Heart right ventricle (tissue), 16 donors: ENCODE measurements at places on chromosomes 4 and X. TPM values are rescaled to one million over a fixed set of nuclear protein-coding genes. Genes with fewer than 3 reads are reported as not detected.

XAGE1A gene
- not detected for total RNA-seq

C1GALT1C1 gene
- total RNA-seq, result 13.6 TPM

ALG13 gene
- total RNA-seq, result 27.4 TPM

ANXA10 gene
- not detected for total RNA-seq

DCTD gene
- total RNA-seq, result 39.6 TPM

DNA sequence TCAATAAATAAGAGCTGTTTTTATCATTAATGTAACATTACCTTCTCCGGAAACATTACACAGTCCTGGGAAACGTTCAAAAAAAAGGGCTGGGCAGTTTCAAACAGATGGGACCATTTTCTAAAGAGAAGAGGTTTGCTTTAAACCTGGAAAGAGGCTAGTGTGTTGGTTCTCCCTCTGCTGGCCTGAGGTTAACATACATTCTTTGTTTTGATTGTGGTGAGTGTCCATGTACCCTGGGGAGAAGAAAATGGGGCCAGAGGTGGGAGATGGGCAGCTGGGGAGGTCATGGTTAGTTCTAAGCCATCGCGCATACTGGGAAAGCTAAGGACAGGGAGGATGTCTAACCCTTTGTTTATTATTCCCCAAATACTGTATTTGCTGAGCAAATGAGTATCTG, 194.7 kb downstream of the CPEB2 start:
- no peaks in the 10 kb centered on the region for H3K27me3 ChIP-seq
- DNase-seq, result no peak
- H3K27ac ChIP-seq, result no peak overlapping the region
- peaks cover 13% of the 10 kb centered on the region for H3K4me1 ChIP-seq

GRCh38 chr4:152628128-152628527, 51.7 kb downstream of the TMEM154 start:
- no peak overlapping the region for H3K4me3 ChIP-seq
- peak; percentile 45 for DNase-seq
- no peak overlapping the region for H3K27ac ChIP-seq
- H3K4me1 ChIP-seq, result no peaks in the 10 kb centered on the region

DNA sequence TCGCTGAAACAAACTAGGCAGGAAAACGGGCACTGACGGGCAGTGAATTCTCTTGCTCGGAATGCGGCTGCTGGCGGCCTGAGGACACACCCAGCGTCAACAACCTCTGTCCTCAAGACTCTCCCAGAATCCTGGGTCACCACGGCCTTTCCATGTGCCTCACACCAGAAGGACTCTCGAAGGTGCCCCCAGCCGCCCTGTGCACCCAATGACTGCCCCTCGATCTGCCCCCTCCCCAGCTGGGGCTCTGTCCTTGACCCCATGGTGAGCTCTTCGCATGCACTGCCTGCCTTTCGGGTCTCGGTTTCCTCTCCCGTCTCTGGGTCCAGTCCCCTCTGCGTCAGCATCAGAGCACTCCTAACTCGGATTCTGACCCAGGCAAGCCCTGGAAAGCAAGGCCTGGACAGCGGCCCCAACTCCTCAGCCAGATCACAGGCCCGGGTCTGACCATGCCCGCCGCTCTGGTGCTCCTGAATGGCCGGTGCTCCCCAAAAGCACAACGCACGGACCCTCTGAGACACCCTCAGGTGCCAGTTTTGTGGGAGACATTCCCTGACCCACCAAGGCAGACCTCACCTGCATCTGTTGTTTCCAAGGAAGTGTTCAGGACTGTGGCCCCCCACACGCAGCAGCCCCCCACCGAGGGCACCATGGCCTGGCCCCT, 56.0 kb downstream of the ACOX3 start:
- no peak overlapping the region for H3K4me3 ChIP-seq
- peaks cover 57% of the 10 kb centered on the region for H3K36me3 ChIP-seq
- peaks cover 20% of the 10 kb centered on the region for H3K4me1 ChIP-seq
- no peak overlapping the region for H3K27ac ChIP-seq

- no peaks in the 10 kb centered on the region for H3K4me1 ChIP-seq
- H3K27me3 ChIP-seq, result no peaks in the 10 kb centered on the region
- H3K36me3 ChIP-seq, result no peaks in the 10 kb centered on the region
- no peak overlapping the region for H3K27ac ChIP-seq
Observed at GRCh38 chr4:45082101-45082500, 355.7 kb upstream of the GNPDA2 start.

DNA sequence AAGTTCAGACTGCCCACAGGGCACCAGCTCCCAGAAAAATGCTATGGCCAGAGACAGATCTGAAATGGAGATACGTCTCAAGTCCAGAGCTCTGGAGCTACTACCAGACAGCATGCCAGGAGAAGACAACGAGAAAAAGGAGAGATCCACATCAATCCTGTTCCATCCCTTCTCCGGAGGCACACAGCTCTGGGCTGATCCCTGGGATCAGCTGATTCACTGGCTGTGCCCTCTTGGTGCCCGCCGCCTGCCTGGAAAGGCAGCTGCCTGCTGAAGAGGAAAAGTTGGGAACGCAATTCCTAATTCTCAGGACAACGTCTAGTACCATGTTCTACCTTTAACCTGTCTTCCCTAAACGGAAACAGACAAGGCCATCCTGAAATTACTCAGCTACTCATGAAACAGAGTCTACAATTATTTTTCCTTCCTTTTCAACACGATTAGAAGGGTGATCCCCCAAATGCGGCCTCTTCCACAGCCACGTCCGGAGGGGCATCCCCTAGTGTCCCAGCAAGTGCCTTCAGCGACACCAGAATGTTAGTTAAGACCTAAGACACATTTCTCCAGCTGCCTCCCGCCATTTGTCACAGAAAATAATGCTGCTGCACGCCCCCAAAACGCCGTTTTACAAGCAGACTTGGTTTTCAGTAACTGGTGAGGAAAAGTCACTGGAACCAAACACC, 2.4 kb downstream of the ZFYVE28 start:
- no peaks in the 10 kb centered on the region for H3K36me3 ChIP-seq
- H3K4me1 ChIP-seq, result peaks cover 33% of the 10 kb centered on the region
- no peaks in the 10 kb centered on the region for H3K27me3 ChIP-seq
- DNase-seq, result no peak

GRCh38 chr4:152643153-152644035, 36.4 kb downstream of the TMEM154 start:
- DNase-seq, result no peak
- no peaks in the 10 kb centered on the region for H3K36me3 ChIP-seq
- H3K4me1 ChIP-seq, result peaks cover 5% of the 10 kb centered on the region
- no peak overlapping the region for H3K4me3 ChIP-seq
- H3K27ac ChIP-seq, result no peak overlapping the region

- H3K36me3 ChIP-seq, result peaks cover 8% of the 10 kb centered on the region
- H3K4me3 ChIP-seq, result no peak overlapping the region
- H3K27me3 ChIP-seq, result no peaks in the 10 kb centered on the region
- no peak for DNase-seq
- peak overlapping the region; percentile 58 for H3K27ac ChIP-seq
Observed at GRCh38 chr4:113482325-113482724, 279.2 kb downstream of the CAMK2D start.

GRCh38 chrX:73831500-73831899, 268.5 kb downstream of the CHIC1 start:
- DNase-seq, result no peak
- H3K27ac ChIP-seq, result no peak overlapping the region
- H3K4me1 ChIP-seq, result peaks cover 16% of the 10 kb centered on the region

GRCh38 chr4:125369098-125369497, 54.3 kb downstream of the FAT4 start:
- no peaks in the 10 kb centered on the region for H3K27me3 ChIP-seq
- H3K4me1 ChIP-seq, result no peaks in the 10 kb centered on the region
- no peaks in the 10 kb centered on the region for H3K36me3 ChIP-seq
- peak overlapping the region; percentile 55 for H3K27ac ChIP-seq
- H3K4me3 ChIP-seq, result peak overlapping the region; percentile 21
